Activated gamma-delta T cell treated with anti-CD3 and anti-CD28 coated beads, Interleukin-2, amount 50 U/mL, for 16 hours (primary cell): ENCODE measurements at places on chromosomes 16 and 17.

GRCh38 chr17:60652454-60653247 is 25.0 kb upstream of the BCAS3 start:
- DNase-seq = no peak

DNA sequence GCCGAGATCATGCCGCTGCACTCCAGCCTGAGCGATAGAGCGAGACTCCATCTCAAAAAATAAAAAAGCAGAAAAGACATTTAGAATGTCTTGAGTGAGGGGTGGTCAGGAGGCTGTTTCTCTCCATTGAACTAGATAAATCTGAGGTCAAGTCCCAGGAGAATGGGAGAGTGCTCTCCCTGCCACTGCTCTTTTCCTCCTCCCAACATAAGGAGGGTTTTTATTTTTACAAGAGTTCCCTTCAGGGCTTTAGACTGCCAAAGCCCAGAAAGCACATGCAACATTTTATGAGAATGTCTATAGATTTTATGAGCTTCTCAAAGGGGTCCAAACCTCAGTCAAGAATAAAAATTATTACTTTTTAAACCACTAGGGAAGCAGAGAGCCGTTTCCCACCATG is 1.6 kb downstream of the RND2 start:
- DNase-seq = no peak

- DNase-seq = no peak
Observed at GRCh38 chr16:83968891-83969649, 1.0 kb downstream of the NECAB2 start.

DNA sequence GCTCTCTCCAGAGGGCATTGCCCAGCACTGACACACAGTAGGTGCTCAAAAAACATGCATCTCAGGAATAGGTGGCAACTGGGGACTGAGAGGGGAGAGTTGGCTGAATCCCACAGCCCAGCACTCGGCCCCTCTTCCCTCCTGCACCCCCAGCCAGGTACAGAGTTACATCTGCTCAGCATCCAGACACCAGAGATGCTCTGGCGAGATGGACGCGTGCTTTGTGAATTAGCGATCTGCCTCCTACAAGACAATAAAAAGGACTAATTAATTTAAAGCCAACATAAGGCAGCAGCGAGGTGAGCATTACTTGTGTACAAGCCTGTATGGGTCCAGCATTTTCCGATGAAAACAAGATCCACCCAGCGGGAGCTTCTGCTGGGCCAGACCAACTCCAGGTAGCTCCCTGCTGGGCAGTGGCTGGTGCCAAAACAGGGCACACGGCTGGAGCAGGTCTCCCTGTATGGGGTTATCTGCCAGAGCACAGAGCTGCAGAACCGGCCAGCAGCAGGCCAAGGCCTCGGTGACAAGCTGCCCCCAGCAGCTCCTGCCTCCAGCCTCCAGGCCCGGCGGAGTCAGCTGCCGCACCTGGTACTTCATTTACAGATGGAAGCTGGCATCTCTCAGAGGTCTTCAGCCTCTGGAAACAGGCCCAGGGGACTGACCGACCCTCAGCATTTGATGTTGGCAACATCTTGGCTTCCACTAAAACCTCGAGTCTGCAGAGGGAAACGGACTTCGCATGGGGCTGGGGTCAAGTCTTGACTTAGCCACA is 219.7 kb upstream of the SDK2 start:
- DNase-seq = no peak

- DNase-seq = no peak
Observed at GRCh38 chr16:66364117-66364958, 2.2 kb upstream of the CDH5 start.

- DNase-seq = no peak
Observed at GRCh38 chr16:23650674-23651416, 9.6 kb downstream of the DCTN5 start.

- DNase-seq = no peak
Observed at GRCh38 chr17:32899236-32900013, 22.5 kb upstream of the MYO1D start.

- no peak for DNase-seq
Observed at GRCh38 chr17:36496018-36496789, 9.7 kb downstream of the ZNHIT3 start.

GRCh38 chr16:26993511-26993910 is 73.2 kb upstream of the C16orf82 start:
- DNase-seq = no peak

GRCh38 chr16:30030011-30030685 is 923 bp downstream of the TLCD3B start:
- no peak for DNase-seq

- no peak for DNase-seq
Observed at GRCh38 chr17:9356488-9356911, 219.1 kb downstream of the STX8 start.

- no peak for DNase-seq
Observed at GRCh38 chr16:52114379-52114778, 432.6 kb downstream of the TOX3 start.

DNA sequence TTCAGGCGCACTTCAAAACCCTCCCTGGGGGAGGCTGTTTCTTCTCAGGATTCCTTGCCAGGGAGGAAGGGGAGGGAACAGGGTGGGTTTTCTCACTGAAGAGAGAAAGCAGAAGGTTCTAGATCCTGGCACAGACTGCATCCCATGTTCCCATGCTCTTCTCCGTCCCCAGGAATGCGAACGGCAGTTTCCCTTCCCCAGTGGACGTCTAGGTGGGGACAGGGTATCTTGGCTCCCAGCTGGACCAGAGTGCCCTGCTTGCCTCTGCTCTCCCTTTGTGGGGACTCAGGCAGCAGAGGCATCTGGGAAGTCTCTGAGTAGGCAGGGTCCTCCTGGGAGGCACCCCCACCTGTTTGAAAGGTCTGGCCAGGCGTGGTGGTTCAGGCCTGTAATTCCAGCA is 3.0 kb upstream of the TCF25 start:
- no peak for DNase-seq

DNA sequence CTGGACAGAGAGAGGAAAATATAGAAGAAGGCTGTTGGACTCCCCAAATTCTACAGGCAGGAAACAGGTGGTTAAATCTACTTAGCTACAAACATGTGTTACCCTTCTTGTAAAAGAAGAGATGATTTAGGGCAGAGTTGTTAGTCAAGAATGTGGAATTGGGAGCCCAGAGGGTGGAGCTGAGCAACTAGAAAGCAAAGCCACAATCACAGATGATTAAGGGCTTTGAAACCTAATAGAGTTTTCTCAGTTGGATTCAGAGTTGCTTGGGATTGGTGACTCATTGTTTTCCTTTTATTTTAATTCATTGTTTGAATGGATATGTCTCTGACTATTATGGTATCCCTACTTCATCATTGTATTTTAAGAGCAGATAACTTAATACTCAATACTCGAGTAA is 6.2 kb downstream of the ACSM5 start:
- DNase-seq = no peak

DNA sequence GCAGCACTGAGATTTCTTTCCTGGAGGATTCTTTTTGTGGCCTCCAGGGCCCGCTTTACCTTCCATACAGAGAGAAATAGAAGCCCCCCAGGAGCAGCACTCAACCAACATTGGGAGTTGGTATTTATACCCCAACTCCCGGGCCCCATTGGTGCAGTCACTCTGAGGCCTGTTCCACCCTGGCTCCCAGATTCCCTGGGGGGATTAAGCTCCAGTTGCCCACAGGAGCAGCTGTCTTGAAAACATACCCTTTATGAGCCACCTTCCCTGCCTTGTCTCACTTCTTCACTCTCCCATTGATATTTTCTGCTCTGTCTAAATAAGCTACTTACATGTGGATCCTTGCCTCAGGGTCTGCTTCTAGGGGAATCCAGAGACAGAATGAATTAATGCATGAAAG is 167.8 kb downstream of the KATNIP start:
- no peak for DNase-seq

GRCh38 chr17:73991260-73991659 is 212.2 kb upstream of the RPL38 start:
- DNase-seq = no peak

- DNase-seq = no peak
Observed at GRCh38 chr17:4969551-4970173, 2.0 kb upstream of the SPAG7 start.

GRCh38 chr16:14333361-14333760 is 262.2 kb downstream of the MRTFB start:
- DNase-seq = no peak

DNA sequence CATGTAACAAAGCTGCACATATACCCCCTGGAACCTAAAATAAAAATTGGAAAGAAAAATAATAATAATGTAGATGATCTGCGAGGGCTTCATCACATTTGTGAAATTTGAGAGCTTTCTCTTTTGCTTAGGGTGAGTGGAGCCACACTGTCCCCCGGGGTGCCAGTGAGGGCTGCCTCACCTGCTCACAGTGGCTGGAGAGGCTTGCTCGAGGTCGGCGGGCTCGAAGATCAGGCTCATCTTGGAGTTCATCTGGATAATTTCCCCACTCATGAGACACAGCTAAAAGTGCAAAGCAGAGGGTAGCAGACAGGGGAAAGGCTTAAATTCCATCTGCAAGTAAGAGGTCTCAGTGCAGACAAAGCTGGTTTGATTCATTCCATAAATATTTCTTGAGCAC is 123.8 kb downstream of the DNAH3 start:
- DNase-seq = no peak

- no peak for DNase-seq
Observed at GRCh38 chr17:45850011-45850410, 5.3 kb downstream of the SPPL2C start.

- no peak for DNase-seq
Observed at GRCh38 chr17:81424151-81425017, 29.1 kb downstream of the BAHCC1 start.

DNA sequence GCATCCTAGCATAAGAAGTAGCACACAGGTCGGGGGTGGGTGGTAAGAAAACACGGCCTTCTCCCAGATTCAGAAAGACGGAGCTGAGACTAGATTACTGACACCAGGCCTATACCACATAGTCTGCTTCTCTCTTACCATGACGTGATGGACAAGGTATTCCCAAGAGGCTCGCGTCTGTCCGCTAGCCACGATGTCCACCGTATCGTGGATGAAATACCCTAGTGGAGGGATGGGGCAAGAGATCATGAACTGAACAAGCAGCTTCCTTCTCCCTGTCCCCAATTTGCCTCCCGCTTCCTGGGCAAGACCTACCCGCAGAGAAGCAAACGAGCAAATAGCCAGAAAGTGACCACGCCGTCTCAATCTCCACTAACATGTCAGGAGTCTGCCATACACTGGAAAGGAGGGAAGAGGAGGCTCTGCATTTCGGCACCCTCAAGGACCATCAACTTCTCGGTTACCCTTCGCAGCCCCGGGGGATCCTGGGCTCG is 820 bp downstream of the TLCD1 start:
- no peak for DNase-seq

- DNase-seq = no peak
Observed at GRCh38 chr16:14172200-14172809, 101.2 kb downstream of the MRTFB start.

DNA sequence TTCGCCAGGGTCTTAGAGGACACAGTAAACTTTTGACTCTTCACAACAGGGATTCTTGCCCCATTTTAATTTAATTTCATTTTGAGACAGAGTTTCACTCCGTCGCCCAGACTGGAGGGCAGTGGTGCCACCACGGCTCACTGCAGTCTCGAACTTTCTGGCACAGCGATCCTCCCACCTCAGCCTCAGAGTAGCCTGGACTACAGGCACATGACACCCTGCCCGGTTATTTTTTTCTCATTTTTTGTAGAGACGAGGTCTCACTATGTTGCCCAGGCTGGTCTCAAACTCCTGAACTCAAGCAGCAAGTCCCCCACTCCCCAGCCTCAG is 329 bp upstream of the NLE1 start:
- DNase-seq = no peak

- no peak for DNase-seq
Observed at GRCh38 chr17:27518545-27519521, 62.6 kb downstream of the KSR1 start.

DNA sequence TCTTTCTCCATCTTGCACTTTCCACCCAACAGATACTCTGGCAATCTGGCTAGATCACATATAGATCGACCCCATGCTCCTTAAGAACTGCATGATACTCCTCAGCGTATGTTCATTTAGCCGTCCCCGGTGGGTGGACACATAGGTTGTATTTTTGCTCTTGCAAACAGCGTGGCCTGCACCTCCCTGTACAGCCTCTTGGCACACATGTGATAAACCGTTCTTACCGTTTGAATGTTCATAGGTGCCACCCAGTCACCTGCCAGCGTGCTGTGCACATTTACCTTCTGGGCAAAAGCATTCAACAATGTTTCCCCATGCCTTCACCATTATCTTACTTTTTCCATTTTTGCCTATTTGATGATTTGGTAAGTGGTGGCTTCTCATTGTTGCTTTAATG is 6.2 kb downstream of the TNP2 start:
- no peak for DNase-seq

DNA sequence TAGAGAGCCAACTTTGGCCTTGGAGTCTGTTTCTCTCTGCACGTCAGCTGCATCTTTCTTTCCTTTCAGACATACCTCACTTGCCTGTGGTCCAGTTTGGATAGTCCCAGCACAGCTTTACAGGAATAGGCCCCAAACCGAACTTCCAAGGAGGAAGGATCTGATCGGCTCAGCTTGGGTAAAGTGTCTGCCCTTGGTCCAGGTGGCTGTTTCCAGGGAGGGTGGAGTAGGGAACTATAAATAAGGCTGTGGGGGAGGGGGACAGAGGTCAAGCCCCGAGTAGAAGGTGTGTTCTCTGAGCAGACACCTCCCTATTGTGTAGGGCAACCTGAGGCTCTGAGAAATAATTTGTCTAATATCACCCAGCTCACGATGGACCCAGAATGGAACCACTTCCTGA is 29.2 kb upstream of the NKD1 start:
- DNase-seq = no peak

DNA sequence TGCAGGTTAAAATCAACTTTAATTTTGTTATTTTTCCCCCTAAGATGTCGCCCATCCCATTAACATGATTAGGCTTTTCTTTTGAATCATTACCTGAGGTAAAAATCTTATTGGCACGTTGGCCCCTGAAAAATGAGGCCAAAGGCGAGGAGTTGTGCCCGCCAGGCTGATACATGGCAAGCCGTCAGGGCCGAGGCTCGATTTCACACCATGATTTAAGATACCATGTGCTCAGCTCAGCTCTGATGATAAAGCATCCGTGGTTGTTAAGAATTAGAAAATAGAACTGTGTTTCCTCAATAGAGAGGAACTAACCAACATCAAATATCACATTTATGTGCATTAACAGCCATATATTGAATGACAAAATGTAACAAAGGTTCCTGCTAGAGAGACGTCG is 972.9 kb upstream of the SOX9 start:
- no peak for DNase-seq

GRCh38 chr17:68381076-68381900 is 76.0 kb downstream of the WIPI1 start:
- no peak for DNase-seq

DNA sequence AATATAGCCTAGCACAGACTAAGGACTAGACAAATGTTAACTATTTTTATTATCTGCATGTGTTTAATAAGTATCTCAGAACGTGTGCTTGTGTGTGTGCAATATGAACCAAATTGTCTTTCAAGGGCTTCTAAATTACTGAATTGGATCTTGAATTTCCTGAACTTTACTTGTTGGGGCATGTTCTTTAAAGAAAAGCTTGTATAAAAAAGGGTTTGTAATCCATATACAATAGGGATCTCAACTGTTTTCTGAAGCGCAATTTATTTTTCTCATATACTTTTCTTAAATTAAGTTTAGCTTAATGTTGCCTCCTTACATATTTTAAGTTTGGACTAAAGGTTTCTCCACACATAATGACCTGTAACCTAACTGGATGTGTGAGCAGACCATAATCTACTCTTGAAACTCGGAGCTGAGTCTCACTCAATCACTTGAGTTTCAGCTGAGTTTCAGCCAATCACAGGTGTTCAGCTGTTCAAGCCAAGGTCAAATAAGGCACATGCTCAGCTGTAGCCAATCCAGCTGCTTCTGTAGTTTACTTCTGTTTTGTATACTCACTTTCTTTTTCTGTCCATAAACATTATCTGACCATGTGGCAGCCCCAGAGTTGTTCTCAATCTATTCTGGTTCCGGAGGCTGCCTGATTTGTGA is 72.3 kb downstream of the CDK5R1 start:
- DNase-seq = no peak
